ENCODE measurements at places on chromosomes 6 and 20. TPM values are rescaled to one million over a fixed set of nuclear protein-coding genes. Genes with fewer than 3 reads are reported as not detected.

- H3K27ac ChIP-seq, result no peak overlapping the region
- no peaks in the 10 kb centered on the region for H3K36me3 ChIP-seq
- no peaks in the 10 kb centered on the region for H3K4me1 ChIP-seq
- DNase-seq, result no peak
- no peaks in the 10 kb centered on the region for H3K27me3 ChIP-seq
- H3K4me3 ChIP-seq, result no peak overlapping the region
Observed at GRCh38 chr6:129212081-129212480, 329.1 kb downstream of the LAMA2 start.

DNA sequence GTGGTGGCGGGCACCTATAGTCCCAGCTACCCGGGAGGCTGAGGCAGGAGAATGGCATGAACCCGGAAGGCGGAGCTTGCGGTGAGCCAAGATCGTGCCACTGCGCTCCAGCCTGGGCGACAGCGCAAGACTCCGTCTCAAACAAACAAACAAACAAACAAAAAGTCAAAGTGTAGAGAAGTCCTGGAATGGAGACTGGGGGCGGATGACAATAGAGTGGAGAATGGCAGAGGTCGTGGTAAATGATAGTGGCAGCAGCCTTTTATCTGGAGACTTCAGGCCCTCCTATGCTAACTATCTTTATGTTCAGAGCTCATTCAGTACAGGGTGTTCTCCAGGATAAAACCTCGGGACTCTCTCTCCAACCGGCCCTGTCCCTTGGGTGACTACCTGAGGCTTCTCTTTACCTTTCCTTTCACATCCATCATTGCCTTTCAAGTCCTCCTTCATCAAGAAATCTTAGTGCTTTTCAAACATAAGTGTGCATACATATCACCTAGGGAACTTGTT is 1.4 kb upstream of the FKBPL start:
- H3K36me3 ChIP-seq, result peaks cover 5% of the 10 kb centered on the region
- H3K27me3 ChIP-seq, result no peaks in the 10 kb centered on the region
- H3K27ac ChIP-seq, result no peak overlapping the region
- peaks cover 28% of the 10 kb centered on the region for H3K4me1 ChIP-seq
- no peak overlapping the region for H3K4me3 ChIP-seq
- no peak for DNase-seq

GRCh38 chr6:105680131-105680530 is 277.2 kb upstream of the PREP start:
- H3K4me1 ChIP-seq, result no peaks in the 10 kb centered on the region
- no peak overlapping the region for H3K27ac ChIP-seq
- H3K4me3 ChIP-seq, result no peak overlapping the region
- H3K36me3 ChIP-seq, result no peaks in the 10 kb centered on the region
- DNase-seq, result no peak

- H3K27me3 ChIP-seq, result no peaks in the 10 kb centered on the region
- no peak overlapping the region for H3K4me3 ChIP-seq
Observed at GRCh38 chr6:169213814-169214520, 39.7 kb downstream of the THBS2 start.

GRCh38 chr20:39568109-39568508 is 606.0 kb downstream of the DHX35 start:
- H3K4me1 ChIP-seq, result no peaks in the 10 kb centered on the region
- no peak overlapping the region for H3K4me3 ChIP-seq
- no peaks in the 10 kb centered on the region for H3K36me3 ChIP-seq
- no peak overlapping the region for H3K27ac ChIP-seq
- DNase-seq, result no peak
- H3K27me3 ChIP-seq, result no peaks in the 10 kb centered on the region

- H3K36me3 ChIP-seq, result no peaks in the 10 kb centered on the region
- no peak overlapping the region for H3K4me3 ChIP-seq
- no peak overlapping the region for H3K27ac ChIP-seq
Observed at GRCh38 chr6:66082914-66083313, 375.9 kb upstream of the EYS start.

DNA sequence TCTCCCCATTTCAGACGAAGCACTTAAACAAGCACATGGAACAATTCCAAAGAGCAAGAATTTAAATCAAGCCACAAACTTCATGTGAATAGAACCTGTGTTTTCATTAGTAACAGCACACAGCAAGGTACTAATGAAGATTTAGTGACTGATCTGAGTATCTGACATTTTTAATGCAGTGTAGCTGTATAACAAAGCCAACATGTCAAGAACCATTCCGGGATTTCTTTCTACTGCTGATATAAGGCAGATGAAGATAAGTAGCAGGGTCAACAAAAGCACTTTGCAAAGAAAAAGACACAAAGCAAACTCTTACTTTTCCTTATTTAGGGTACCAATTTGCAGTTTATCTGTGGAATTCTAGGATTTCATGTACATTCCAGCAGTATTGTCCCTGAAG is 11.3 kb downstream of the SLC17A5 start:
- H3K4me1 ChIP-seq, result peaks cover 6% of the 10 kb centered on the region
- DNase-seq, result no peak
- H3K4me3 ChIP-seq, result no peak overlapping the region
- no peaks in the 10 kb centered on the region for H3K27me3 ChIP-seq

DNA sequence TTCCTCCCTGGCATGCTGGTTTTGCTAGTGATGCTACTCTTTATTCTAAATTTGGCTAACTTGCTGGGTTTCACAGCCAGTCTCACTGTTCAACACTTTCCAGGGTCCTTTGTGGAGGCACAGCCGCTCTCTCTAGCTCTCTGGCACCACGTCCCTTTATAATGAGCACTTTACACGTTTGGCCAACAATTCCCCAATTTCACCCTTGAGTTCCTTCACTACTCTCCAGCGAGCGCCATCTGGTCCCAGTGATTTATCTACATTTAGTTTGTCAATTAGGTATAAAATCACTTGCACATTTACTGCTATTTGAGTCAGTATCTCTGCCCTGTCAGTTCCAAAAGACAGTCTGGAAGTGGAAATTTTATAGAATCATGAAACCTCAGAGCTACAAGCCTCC is 241.9 kb upstream of the MOCS1 start:
- DNase-seq, result no peak
- no peaks in the 10 kb centered on the region for H3K36me3 ChIP-seq
- H3K27me3 ChIP-seq, result no peaks in the 10 kb centered on the region
- H3K27ac ChIP-seq, result no peak overlapping the region
- no peak overlapping the region for H3K4me3 ChIP-seq

GRCh38 chr20:14193885-14194284 is 143.5 kb downstream of the FLRT3 start:
- no peak for DNase-seq
- no peaks in the 10 kb centered on the region for H3K4me1 ChIP-seq
- no peaks in the 10 kb centered on the region for H3K36me3 ChIP-seq
- H3K27me3 ChIP-seq, result no peaks in the 10 kb centered on the region
- no peak overlapping the region for H3K27ac ChIP-seq
- H3K4me3 ChIP-seq, result no peak overlapping the region

Gene BTNL2
- total RNA-seq, result not detected

Gene MED23
- total RNA-seq, result 56.4 TPM

Gene GHRH
- total RNA-seq, result not detected

Gene TFAP2A
- total RNA-seq, result not detected
